WTC11 (cell line): ENCODE measurements at places on chromosomes 1 and 21.

- no peak overlapping the region for H3K27ac ChIP-seq
- no peaks in the 10 kb centered on the region for H3K36me3 ChIP-seq
- H3K4me3 ChIP-seq: no peak overlapping the region
- H3K4me1 ChIP-seq: peaks cover 40% of the 10 kb centered on the region
- H3K27me3 ChIP-seq: peaks cover 26% of the 10 kb centered on the region
These were observed 29.5 kb upstream of the JUN start for GRCh38 chr1:58813361-58813760.

DNA sequence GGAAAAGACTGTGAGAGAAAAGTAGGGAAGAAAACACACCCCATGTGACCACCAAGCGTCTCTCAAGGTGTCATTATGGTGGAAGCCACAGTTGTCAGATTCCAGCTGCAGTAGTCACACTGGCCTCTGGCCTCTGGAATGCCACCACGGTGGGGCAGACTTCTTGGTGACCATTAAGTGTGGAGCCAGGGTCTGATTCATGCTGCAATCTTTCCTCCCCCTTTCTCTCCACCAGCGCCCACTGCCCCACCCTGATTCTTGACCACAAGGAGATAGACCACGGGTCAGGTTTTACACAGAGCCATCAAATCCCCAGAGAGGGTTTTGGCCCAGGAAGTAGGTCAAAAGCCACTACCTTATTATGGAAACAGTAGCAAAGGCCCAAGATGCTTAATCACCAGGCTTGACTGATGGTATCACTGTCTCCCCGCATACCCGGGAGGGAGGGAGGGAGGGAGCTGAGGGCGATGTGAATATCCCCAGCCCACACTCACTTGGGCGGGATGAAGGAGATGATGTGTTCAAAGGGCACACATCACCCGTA lies 52.7 kb upstream of the GRHL3 start:
- H3K36me3 ChIP-seq: no peaks in the 10 kb centered on the region
- no peak for DNase-seq
- H3K27me3 ChIP-seq: peaks cover 4% of the 10 kb centered on the region; the same call in 1 of the 2 replicates
- H3K4me3 ChIP-seq: no peak overlapping the region
- no peak overlapping the region for H3K27ac ChIP-seq
- H3K4me1 ChIP-seq: no peaks in the 10 kb centered on the region

GRCh38 chr1:173329726-173330125 lies 122.6 kb upstream of the TNFSF4 start:
- no peak overlapping the region for H3K27ac ChIP-seq
- DNase-seq: no peak
- H3K4me1 ChIP-seq: peaks cover 1% of the 10 kb centered on the region
- H3K27me3 ChIP-seq: no peaks in the 10 kb centered on the region
- H3K36me3 ChIP-seq: no peaks in the 10 kb centered on the region
- no peak overlapping the region for H3K4me3 ChIP-seq

GRCh38 chr1:81144240-81144825 lies 656.4 kb upstream of the ADGRL2 start:
- no peak overlapping the region; the same call in 1 of the 2 replicates for H3K27ac ChIP-seq
- peaks cover 33% of the 10 kb centered on the region for H3K4me1 ChIP-seq
- no peak overlapping the region for H3K4me3 ChIP-seq
- DNase-seq: no peak

DNA sequence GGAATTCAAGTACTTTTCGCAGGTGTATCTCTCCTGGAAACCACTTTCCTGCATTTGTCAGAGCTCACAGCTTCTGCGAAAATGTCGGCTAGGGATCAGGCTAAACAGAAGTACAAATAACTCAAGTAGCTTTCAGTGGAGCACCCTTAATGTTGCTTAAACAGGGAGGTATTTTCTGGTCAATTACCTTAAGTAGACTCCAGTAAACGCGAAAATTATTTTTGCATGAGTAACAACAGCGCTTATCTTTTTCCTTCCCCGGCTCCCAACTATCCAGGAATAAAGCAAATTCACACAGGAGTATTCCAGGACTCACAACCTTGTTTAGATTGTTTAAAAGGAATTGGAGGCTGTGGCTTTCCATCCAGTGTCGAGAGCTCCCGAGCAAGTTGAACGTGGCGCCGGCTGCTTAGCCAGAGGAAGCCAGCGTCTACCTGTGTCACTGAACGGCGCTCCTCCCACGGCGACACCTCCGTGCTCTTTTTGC lies 7.3 kb upstream of the SIM2 start:
- H3K27ac ChIP-seq: no peak overlapping the region
- H3K27me3 ChIP-seq: peaks cover 98% of the 10 kb centered on the region
- no peak for DNase-seq
- H3K4me1 ChIP-seq: peaks cover 46% of the 10 kb centered on the region

DNA sequence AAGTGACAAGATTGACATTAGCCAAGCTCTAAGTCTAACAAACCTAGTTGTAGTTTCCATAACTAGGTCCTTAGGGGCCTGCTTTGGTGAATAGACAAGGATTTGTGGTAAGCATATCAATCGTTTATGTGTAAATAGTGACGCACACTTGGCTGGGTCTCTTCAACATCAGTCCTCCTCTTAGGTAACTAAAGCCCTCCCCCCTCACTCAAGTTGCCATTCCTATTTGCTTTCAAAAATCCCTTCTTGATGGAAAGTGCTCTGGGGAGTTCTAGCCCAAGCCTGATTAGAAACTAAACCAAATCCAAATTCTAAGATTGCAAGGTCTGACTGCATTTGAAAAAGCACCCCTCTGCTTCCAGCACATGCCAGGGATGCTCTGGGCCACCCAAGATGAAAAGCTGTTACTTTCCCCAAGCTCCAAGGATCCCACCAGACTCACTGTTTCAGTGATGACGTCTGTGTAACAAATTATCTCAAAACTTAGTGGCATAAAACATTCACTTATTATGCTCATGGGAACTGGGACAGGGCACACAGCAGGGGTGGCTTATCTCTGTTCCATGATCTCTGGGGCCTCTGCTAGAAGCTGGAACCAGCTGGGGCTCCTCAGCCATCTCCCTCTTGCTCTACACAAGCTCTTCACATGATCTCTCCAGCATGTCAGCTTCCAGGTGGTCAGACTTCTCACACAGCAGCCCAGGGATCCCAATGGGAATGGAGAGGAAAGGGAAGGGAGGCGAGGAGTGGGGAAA lies 74.1 kb downstream of the RRAGC start:
- H3K27ac ChIP-seq: no peak overlapping the region
- no peaks in the 10 kb centered on the region for H3K36me3 ChIP-seq
- H3K27me3 ChIP-seq: peaks cover 6% of the 10 kb centered on the region
- H3K4me1 ChIP-seq: peaks cover 57% of the 10 kb centered on the region

- peak; percentile 74 for DNase-seq
- H3K4me3 ChIP-seq: peak overlapping the region; percentile 39; the same call in 1 of the 2 replicates
- peaks cover 19% of the 10 kb centered on the region for H3K4me1 ChIP-seq
These were observed 7.7 kb downstream of the ARHGEF19 start for GRCh38 chr1:16204634-16205333.

- DNase-seq: peak; percentile 61
- peak overlapping the region; percentile 26 for H3K4me3 ChIP-seq
- H3K36me3 ChIP-seq: no peaks in the 10 kb centered on the region
- H3K4me1 ChIP-seq: peaks cover 34% of the 10 kb centered on the region
These were observed 16.5 kb downstream of the ZNF697 start for GRCh38 chr1:119631433-119632102.

DNA sequence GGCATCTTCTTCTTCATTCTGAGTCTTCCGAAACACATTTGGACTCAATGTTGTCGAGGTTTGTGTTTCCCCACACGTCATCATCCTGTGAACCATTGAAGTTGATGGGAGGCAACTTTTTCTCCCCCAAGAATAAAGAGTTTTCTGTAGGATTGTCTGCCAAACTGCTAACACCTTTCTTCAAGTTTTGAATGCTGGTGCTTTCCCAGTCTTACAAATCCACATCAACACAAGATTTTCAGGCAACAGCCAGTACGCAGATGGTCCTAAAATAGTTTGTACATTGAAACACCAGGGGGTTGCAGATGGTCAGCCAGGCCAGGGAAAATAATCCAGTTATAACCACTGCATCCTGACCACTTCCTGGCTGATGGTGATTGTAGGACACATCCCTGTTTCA lies 187.9 kb downstream of the DISC1 start:
- no peaks in the 10 kb centered on the region for H3K27me3 ChIP-seq
- H3K4me3 ChIP-seq: no peak overlapping the region
- DNase-seq: no peak
- H3K27ac ChIP-seq: no peak overlapping the region

DNA sequence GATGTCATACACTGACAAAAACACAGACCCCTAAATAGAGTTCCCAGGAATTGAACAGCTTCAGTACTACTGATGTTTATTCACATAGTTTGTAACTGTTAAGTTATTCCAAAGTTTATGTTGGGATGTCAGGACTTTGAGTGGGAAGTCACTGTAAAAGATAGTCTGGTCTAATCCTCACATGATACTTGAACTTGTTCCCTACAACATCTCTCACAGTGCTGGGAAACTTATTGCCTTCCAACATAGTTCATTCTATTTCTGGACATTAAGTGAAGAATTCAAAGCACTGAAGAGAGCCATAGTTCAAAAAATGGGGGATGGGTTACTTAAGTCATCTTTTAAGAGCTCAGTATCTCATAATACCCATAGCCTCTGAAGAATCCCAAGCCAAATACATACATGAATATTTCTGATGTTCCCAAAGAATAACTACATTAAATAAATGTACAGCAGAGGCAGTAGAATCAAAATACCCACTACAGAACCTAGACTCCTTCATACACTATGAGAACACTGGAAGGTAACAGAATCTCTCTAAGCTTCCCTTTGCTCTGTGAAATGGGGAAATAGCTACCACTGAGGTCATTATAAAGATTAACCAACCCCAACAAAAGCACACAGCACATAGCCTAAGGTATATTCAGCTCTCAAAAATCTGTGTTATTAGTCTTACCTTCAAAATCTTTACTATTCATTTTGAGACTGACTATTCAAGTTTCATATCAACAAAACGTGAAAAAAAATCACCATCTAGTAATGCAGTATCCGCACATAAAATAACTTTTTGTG lies 81.4 kb downstream of the ESRRG start:
- no peak overlapping the region for H3K27ac ChIP-seq
- H3K4me1 ChIP-seq: no peaks in the 10 kb centered on the region
- H3K27me3 ChIP-seq: no peaks in the 10 kb centered on the region
- H3K4me3 ChIP-seq: no peak overlapping the region
- no peaks in the 10 kb centered on the region for H3K36me3 ChIP-seq
- no peak for DNase-seq
